ENCODE measurements at places on chromosomes 2 and 18. TPM values are rescaled to one million over a fixed set of nuclear protein-coding genes. Genes with fewer than 3 reads are reported as not detected.

DNA sequence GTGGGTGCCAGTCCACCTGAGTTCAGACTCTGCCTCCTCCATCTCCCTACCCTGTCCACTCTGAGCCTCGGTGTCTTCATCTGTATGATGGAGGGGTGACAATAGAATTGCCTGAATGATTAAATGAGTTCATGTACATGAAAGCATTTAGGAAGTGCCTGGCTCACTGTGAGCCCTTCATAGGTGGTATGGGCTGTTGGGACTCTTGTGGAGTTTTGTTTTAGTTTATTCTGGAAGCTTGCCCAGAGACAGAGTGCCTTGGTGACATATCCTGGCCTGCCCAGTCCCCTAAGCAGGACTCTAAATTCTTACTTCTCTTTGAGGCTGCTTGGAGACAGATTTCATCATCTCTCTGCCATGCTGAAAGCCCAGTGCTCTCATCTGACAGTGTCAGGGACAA, 24.5 kb upstream of the GIGYF2 start:
- no peak for DNase-seq

DNA sequence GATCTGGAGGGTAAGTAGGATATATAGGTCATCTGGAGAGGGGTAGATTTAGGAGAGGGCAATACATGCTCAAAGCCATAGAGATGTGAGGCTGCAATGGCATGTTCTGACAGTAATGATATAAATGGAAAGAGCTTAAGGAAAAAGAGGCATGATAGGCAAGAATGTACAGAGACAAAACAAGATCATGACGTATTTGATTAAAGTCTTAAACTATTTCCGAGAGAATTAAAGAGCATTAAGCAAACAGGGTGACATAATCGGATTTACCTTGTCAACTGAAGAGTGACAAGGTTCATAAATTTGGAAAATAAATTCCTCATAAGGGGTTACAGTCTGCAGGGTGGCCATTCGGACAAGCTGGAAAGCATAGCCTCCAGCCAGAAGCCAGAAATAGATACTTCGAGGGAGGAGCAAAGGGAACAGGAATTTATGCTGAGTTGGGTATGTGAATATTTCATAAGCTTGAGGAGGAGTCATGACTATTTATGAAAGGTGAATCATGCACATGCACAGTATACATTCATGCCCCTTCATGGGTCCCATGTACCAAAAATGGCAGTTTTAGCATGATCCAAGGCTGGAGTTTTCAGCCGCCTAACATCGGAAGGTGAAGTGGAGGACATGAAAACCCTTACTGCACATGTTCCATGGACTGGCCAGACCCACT, 396.2 kb upstream of the VWC2L start:
- no peak for DNase-seq

- DNase-seq = no peak
Measured at GRCh38 chr2:209638346-209638745, 133.3 kb upstream of the UNC80 start.

GRCh38 chr2:190553254-190553653, 18.7 kb upstream of the NEMP2 start:
- DNase-seq = no peak

- DNase-seq = peak; percentile 30
Measured at GRCh38 chr2:174844295-174844708, 80.0 kb upstream of the CHRNA1 start.

DNA sequence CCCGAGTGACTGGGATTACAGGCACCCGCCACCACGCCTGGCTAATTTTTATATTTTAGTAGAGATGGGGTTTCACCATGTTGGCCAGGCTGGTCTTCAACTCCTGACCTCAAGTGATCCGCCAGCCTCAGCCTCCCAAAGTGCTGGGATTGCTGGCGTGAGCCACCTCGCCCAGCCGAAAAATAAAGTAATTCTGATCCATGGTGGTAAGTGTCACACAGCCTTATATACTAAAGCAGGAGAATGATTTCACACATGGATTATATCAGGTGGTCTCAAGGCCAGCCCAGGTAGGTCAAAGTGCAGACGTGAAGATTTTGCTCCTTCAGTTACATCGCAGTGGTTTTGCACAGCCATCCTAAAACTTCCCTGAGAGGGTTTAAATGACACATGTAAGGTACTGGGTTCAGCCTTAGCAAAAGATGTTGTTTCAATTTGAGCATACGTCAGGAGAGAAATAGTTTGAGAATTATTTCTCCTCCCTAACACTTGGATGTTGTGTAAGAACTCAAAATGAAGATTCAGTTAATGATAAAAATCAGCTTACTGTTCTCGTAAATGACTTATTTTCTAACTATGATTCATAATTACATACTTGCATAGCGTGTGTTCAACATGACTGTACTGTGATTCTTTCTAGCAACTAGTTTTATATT, 93.0 kb upstream of the SLC39A10 start:
- no peak for DNase-seq

GRCh38 chr2:24908461-24908901, 11.6 kb downstream of the ADCY3 start:
- no peak for DNase-seq

DNA sequence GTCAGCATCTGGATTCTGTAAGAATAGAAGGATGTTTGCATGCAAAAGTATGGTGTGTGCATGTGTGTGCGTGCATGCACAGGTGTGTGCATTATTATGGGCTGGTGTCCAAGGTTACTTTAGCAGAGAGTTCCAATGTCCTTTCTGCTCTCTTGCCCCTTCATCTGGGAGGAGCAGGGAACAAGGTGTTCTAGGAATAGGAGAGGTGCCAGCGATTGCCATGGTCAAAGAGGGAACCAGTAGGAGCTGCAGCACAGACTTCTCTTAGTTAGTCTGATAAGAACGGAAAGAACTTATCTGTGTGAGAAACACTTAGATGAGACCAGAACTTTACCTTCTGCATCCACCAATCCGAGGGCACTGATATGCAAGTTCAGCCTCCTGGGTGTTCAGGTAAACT, 8.3 kb downstream of the GPR45 start:
- DNase-seq = no peak

Gene FOXI3
- total RNA-seq = not detected

Gene FMNL2
- total RNA-seq = 10.7 TPM

Gene AQP12B
- total RNA-seq = 85.4 TPM

Gene UNC80
- total RNA-seq = 2.1 TPM
